ENCODE measurements at places on chromosomes 3 and 15.

- no peak for DNase-seq
These were observed 280.3 kb downstream of the ZPLD1 start for GRCh38 chr3:102715030-102715697.

GRCh38 chr3:26018889-26019288 lies 229.0 kb downstream of the OXSM start:
- no peak for DNase-seq

GRCh38 chr3:188171682-188172467 lies 17.9 kb downstream of the LPP start:
- no peak for DNase-seq

DNA sequence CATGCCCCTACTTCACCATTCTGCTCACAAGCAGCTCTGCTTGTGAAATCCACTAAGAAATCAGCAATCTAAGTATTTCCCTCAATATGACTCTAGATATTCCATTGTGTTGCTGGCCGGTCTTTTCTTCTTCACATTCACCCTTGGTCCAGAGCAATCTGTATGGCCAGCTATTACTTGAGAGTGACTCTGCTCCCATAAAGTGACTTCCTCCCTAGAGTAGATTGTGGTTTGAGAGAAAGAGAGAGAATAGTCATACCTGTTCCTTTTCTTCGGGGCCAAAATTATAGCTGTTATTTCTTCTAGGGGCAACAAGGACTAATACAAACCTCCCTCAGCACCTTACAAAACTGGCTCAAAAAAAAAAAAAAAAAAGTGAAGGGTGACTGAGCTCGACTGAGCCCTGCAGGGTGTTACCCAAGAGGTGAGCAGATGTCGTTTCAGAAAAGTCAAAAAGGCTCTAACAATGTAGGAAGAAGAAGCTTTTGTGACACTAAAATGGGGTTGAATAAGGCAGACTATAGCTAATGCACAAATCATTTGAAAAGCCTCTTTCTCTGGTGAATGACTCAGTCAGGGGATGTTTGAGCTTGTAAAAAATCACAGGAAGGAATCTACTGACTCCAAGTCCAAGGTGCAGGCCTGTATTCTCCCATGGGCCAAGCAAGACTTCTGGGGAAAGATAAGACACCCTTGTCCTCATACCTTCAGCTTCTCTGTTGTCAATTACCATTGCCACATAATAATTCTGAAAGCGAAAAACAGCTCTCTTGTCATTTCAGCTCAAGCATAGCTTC lies 161.0 kb upstream of the SLC24A5 start:
- no peak for DNase-seq

DNA sequence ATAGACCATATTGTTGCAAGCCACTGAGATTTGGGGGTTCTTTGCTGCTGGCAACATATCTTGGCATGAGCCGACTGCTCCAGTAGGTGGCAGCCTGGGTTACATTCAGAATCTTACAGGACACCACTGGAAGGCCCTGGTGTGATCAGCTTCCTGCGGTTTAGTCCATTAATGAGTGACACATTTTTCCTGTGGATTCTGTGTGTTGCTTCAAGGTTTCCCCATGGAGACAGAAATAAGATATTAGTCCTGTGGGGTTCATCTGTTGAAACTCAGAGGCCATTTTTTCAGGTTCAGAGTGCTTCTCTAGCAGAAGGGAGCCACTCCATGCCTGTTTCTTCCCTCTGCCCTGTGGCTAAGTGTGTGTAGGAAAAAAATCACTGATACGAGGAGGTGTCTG lies 116.2 kb downstream of the MFSD1 start:
- peak; percentile 79 for DNase-seq

DNA sequence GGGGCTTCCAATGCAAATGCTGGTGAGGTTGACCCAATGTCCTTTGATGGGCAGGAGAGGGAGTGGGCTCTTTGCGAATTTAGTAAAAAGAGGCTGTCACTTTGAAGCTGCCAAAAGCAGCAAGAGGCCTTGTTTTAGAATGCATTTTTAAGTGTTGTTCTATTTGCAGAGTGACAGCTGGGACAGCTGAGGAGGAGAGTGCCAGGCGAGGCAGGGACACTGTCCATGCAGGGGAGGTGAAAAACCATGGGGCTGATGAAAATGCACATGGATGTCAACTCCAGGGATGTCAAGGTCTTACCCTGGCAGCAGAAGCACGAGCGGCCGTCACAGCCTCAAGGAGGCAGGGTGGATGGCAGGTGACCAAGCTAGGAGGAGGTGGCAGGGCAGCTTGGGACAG lies 279.8 kb downstream of the ADAMTS17 start:
- no peak for DNase-seq

DNA sequence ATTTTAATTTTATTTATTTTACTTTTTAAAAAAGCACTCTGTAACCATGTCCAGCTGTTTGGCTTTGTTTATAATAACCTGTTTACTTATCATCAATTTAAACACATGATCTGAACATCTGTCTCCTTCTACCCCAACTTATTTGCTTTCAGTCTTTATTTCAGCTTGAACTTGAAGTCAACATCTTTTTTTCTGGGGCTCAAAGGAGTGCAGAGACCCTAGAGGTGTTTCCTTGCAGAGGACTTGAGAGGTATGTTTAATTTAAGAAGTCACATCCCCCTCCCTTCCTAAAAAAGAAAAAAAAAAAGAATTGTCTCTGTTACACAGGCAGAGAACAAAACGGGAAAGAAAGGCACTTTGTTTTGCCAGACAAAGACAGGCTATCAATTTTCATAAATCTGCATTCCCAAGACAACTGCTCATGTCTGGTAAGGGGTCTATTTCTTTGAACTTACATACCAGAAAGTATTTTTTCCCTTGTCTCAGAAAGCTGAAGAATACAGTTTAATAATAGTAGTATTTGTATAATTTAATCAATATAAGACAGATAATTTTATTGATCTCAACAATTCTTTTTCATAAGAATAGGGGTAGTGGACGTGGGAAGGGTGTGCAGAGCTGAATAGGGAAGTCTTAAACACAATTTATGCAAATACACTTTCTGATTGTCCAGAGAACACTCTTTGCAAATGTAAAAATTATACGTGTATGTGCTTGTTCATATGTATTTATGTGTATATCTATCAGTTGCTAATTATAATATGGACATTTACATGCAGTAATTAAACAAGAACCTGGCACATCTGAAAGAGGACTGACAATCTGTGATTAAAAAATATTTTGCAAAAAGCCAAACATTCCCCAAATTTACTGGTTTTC lies 109.7 kb upstream of the PDZRN3 start:
- DNase-seq, result no peak

DNA sequence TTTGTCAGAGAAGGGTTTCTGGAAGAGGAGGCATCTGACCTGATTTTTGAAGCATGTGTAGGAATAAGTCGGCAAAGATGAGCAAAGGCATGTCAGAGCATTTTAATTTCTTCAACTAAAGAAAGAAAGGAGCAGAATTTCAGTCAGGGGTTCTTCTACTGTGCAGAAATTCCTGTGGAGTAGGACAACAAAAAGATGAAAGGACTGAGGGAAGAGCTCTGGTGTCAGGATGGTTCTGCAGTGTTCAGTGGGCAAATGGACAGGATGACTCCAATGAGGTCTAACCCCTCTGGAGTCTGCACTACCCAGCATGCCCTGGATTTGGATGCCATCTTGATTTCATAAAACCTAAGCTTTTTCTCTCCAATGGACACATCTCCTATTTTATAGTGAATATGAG lies 47.7 kb upstream of the SIAH2 start:
- DNase-seq, result no peak

GRCh38 chr15:95296643-95297042 lies 1033.9 kb upstream of the NR2F2 start:
- DNase-seq, result no peak

DNA sequence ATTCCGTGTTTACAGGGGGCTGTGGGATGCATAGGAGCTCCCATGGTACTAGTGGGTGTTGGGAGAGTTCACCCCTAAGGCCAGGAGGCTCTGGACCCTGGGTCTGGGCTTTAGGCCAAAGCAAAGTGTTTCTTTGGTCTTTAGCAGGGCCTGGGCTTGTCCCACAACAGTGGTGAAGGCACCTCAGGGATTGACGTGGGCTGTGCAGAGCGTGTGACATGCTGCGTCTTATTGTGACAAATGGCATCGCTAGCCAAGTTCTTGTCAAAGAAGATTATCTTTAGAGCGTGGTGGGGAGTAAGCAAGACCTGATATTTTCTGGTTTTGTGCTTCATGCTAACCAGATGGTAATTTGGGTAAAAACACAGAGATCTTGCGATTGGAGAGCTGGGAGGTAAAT lies 170.1 kb downstream of the APBA2 start:
- no peak for DNase-seq
